ENCODE measurements at places on chromosomes 4 and X.

DNA sequence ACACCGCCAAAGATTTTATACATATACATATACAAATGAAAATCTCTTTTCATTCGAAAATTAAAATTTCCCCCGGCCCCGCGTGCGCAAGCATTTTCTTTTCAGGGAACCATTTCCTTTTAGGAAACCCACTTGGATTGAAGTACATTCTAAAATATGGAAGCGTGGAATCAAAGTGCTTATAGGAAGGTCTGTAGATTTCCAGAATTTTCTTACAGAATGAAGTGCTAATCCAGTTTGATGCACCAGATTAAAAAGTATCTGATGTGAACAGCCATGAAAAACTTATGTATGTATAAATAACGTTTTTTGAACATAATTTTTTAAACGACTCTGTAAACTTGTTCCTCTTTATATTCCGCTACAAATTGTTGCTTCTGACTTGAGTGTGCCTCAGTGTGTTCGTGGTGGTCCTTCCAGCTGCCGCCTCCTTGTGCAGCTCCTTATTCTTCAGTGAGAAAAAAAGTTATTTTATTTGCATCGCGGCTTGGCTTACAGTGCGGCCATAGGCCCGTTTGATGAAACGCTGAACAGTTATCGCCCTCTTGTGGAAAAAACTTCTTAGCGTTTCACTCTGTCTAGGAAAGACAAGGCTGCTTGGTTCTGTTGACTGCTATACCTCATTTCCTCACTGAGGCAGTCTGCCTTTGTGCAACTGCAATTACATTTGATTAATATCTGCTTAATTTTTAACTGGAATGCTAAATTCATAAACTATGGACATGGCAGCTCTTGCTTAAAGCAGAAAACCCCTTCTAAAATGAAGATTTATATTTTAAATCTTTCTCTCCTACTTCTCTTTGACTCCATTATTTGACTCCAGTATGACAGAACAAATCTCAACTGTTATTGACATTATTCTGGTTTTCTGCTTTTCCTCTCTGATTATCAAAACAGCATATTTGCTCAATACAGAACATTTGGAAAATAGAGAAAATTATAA is 4.7 kb upstream of the NKX6-1 start:
- no peak for DNase-seq

DNA sequence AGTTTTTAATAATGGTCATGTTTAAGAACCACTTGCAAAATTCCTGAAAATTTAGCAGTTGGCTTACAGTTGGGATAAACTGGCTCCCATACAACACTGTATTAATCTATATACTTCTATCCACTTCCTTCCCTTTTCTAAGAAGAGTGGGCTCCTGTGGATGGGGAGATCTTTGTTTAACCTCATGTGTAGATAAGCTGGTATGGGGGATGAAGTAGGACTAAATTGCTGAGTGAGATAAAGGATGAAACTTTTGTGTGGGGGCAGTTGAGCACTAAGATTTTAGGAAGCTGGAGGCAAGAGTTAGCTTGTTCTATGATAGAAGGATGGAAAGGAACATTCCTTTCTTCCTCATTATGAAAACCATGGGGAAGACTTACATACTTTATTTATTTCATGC is 54.6 kb upstream of the ATP8A1 start:
- DNase-seq: no peak

- no peak for DNase-seq
Measured at GRCh38 chrX:153647461-153648357, 706 bp downstream of the DUSP9 start.

- DNase-seq: no peak
Measured at GRCh38 chr4:89604951-89605350, 232.0 kb downstream of the SNCA start.

DNA sequence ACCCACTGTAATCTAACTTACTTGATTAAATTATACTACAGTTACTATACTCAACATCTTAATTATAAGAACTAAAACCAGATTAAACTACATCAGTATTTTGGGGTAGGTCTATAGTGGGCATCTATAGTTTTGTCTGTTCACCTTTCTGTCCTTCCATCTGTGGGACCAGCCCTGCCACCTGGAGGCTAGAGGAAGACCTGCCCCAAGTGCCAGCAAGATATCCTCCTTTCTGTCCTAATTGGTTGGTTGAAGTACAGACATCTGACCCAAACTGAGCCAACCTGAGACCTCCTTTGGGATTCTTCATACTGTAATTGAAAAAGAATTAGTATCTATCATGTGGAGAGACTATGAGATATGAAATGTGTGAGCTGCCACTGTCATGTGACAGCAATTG is 172.2 kb upstream of the TLL1 start:
- no peak for DNase-seq

- DNase-seq: no peak
Measured at GRCh38 chrX:11305641-11306040, 12.4 kb downstream of the AMELX start.

GRCh38 chr4:180394312-180394711 is 1848.9 kb upstream of the TENM3 start:
- no peak for DNase-seq

DNA sequence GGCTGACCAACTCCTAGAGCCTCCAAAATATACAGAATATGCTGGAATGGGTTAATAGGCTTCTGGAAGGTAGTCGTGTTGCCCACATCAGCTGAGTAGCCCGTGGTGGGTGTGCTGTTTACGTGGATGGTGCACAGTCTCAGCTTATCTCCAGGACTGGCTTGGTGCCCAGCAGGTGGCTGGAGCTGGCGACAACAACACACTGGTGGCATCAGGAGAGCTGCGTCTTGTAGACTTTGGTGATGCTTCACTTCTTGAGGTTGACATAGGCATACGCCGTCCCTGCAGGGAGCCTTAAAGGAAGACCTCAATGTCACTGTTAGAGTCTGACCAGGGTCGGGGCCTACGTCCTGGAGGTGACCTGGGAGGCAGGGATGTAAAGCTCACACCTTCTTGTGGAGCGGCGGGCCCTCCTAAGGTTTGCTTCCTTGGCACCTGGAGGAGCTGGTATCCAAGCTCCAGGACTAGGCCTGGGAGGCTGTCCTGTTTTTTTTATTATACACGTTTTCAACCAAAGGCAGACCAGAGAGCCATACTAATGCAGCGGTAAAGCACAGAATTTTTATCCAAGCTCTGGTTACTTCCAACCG is 26.5 kb upstream of the RBMX start:
- DNase-seq: no peak

DNA sequence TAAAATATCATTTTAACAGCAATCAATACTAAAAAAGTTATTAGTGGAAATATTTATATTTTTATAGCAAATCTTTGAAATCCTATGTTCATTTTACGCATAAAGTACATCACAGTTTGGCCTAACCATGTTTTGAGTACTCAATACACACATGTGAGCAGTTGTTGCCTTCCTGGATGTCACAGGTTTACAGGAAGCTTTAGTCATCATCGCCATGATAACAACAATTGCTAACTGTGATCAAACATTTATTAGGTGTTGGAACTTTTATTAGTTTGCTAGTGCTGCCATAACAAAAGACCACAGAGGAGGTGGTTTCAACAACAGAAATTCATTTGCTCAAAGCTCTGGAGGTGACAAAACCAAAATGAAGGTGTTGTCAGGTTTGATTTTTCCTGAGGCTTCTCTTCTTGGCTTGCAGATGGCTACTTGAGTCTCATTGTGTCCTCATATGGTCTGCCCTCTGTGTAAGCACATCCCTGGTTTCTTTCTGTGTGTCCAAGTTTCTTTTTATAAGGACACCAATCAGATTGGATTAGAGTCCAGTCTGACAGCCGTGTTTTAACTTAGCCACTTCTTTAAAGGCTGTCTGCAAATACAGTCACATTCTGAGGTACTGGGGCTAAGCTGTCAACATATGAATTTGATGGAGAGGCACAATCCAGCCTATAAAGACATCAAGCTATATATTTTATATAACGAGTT is 43.1 kb upstream of the BOD1L1 start:
- DNase-seq: no peak

DNA sequence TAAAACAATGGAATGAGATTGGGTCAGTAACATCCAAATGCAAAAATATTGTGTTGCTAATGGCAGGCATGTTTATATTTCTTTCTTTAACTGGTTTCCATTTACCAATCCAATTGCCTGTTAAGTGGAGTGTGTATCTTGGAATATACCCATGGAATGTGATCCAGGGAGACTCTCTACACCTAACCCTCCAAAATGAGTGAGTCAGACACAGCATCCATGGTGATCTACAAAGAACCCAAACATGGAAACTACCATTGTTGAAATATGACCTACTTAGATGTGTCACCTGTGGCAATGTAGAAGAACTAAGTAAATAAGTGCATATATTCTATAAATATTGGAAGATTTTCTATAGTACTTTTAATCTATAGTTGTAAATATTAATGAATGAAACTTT is 110.3 kb downstream of the AREG start:
- DNase-seq: no peak

DNA sequence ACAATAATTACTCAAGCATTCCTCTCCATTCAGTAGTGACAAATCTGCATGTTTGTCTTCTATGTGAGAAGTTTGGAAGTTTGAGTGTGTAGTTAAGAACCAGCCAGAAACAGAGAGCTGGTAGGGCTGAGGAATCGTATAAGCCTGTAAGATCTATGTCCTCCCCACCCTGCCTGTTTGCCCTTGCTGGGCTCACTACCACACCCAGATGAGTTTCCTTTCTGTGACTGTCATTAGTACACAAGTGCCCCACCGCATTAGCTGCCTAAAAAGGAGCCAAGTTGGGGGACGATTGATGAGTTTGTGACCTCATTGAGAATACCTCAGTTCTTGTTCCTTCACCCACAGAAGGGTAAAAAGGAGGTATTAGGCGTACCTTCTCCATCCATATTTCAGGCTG is 28.3 kb downstream of the DOCK11 start:
- DNase-seq: no peak

DNA sequence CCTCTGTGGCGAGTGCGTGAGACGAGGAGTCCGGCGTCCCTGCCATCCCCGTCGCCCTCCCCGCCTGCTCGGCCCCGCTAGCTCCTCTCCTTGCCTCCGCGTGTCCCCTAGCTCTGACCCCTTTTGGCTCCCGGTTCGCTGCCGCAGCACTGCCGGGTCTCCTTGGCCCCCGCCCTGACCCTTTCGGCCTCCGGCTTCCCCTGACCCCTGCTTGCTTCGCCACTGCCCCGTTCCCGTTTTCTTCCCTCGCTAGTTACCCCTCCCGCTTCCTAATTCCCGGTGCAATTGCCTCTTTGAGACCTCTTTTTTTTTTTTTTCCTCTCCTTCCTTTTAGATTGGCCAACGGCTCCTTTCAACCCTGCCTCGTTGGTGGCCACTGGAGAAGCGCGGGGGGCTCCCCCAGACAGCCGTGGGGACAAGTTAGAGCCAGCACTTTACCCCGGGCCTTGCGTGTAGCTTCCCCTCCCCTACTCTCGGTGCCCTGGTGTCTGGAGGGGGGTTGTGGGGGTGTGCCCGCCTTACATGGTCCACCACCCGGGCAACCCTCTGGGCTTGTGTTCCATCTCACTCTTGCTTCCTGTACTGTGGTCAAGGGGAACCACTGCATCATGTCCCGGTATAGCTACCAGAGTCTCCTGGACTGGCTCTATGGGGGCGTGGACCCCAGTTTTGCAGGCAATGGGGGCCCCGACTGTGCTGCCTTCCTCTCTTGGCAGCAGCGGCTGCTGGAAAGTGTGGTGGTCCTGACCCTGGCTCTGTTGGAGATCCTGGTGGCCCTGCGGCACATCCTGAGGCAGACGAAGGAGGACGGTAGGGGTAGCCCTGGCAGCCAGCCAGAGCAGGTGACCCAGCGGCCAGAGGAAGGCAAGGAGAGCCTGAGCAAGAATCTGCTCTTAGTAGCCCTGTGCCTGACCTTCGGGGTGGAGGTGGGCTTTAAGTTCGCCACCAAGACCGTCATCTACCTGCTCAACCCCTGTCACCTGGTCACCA is 548 bp downstream of the TMEM164 start:
- no peak for DNase-seq

- DNase-seq: no peak
Measured at GRCh38 chr4:53960843-53961242, 103.6 kb downstream of the CHIC2 start.

GRCh38 chr4:185870366-185870765 is 58.4 kb upstream of the SORBS2 start:
- no peak for DNase-seq

- no peak for DNase-seq
Measured at GRCh38 chr4:122525865-122526264, 69.3 kb upstream of the IL2 start.

GRCh38 chr4:76435528-76436319 is 695 bp downstream of the SHROOM3 start:
- no peak for DNase-seq

DNA sequence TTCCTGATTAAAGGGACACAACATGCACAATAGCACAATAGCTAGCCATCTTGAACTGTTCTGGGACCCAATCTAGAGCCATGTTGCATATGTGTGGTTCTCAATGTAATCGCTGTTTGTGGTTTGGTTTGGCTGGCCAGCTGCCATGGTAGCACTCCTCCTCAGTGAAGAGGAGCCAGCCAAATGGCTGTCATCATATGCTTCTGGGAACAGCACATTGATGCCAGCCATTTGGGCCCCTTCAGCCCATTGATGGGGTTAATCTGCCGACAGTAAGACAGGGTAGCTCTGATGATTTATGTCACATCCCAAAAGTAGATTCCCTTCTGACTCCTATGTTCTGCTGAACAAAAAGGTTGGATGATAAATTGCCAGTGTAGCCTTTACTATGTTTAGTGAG is 48.5 kb downstream of the AWAT2 start:
- no peak for DNase-seq

- no peak for DNase-seq
Measured at GRCh38 chrX:40318076-40318475, 220.3 kb upstream of the BCOR start.

DNA sequence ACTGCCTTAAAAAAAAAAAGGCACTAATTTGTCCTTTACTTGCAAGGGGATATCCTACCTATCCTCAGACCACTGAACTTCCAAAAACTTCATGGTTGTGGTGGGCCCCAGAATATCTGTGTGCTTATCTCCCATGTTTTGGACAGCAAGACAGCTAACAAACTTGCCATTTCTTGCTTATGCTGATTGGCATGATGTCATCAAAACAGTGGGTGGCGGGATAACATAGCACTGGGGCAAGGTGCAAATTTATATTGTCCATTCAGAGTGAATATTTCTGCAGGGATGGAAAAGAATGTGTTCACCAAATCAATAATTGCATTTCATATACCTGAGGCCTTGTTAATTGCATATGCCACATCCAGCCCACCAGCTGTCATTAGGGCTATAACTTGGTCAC is 23.5 kb downstream of the HAUS3 start:
- DNase-seq: no peak

- DNase-seq: no peak
Measured at GRCh38 chr4:5050520-5051277, 581 bp upstream of the STK32B start.

GRCh38 chr4:120948382-120948781 is 25.9 kb upstream of the PRDM5 start:
- DNase-seq: no peak

DNA sequence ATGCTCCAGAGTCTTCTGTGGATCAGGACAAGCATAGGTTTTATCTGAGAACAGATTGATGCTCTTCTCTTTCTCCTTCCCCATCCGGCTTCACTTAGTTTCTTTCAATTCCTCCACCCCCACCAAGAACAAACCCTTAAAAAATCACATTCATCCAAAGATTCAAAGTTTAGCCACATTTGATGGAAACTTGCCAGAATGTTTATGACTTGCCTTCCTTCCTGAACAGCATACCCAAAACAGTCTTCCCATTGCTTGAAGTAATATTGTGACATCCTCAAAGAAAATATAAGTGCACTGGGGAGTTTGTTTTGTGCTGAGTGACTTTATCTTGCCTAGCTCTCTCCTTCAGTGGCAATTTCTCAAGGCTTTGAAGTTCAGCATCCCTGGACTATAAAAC is 83.0 kb downstream of the MAGEB17 start:
- no peak for DNase-seq

- DNase-seq: no peak
Measured at GRCh38 chr4:3736806-3737205, 29.4 kb upstream of the ADRA2C start.
